Activated CD4-positive, alpha-beta memory T cell treated with anti-CD3 and anti-CD28 coated beads for 36 hours (primary cell): ENCODE measurements at places on chromosomes 4 and X. TPM values are rescaled to one million over a fixed set of nuclear protein-coding genes. Genes with fewer than 3 reads are reported as not detected.
A peak's percentile ranks its signal among the peaks of the same experiment; 100 is the strongest.

DNA sequence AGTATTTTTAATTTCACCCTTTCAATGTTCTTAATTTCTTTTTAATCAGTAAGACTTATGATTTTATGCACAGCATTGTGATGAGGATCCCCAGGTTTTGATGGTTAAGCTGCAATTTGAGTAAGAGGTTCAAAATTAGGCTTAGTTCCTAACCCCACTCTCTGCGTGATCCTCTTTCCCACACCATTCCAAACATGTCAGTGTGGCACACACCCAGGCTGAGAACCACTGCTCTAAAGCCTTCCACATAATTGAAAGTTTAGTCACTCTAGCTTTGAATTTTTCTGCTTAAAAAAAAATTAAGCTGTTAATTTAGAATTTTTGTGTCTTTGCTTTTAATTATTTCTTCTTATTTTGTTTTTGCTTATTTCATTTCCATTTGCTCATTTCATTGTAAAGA lies 68.8 kb upstream of the SLC7A11 start:
- DNase-seq, result no peak

GRCh38 chr4:89703829-89704590 lies 133.0 kb downstream of the SNCA start:
- DNase-seq, result no peak

DNA sequence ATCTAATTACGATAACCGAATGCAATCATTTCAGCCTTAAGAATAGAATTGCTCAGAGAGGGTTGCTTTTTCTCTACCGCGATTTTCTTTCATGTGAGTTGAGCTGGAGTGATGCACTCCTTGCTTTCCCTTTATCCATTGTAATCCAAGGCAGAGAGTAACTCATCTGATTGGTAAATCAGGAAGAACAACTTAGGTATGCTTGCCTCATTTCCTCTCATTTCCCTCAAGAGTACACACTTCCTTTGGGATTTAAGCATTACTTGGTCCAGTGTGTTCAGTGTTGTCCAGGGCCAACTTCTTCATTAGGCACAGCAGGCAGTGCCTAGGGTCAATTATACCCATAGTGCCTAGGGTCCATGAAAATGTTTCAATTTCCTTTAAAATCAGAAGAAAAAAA lies 15.7 kb upstream of the N4BP2 start:
- no peak for DNase-seq

- DNase-seq, result peak; percentile 64
Measured at GRCh38 chr4:152850377-152850776, 70.6 kb downstream of the ARFIP1 start.

CTAG2 gene
- total RNA-seq, result not detected
